ENCODE measurements at places on chromosomes 2 and 18. TPM values are rescaled to one million over a fixed set of nuclear protein-coding genes. Genes with fewer than 3 reads are reported as not detected.

INHBB gene
- total RNA-seq: not detected

DNAJC5G gene
- total RNA-seq: not detected

REG1B gene
- total RNA-seq: not detected

HOXD4 gene
- total RNA-seq: not detected

RABL2A gene
- total RNA-seq: 24.0 TPM

FAP gene
- total RNA-seq: not detected

DSG1 gene
- total RNA-seq: not detected

INHA gene
- not detected for total RNA-seq

Data from activated T-helper 1 cell treated with anti-CD3 and anti-CD28 coated beads, Interleukin-12 subunit alpha, Interleukin-12 subunit beta, Interleukin-2, Interleukin-4 antibody, amounts not matched to agents 30 ng/mL and 10 ng/mL and 1 ng/mL, durations not matched to agents 14 hours and 24 hours and 36 hours (primary cell).